ENCODE measurements at places on chromosomes 5 and 9. TPM values are rescaled to one million over a fixed set of nuclear protein-coding genes. Genes with fewer than 3 reads are reported as not detected.

- DNase-seq: no peak
Observed at GRCh38 chr9:70485273-70485858, 70.9 kb upstream of the KLF9 start.

DNA sequence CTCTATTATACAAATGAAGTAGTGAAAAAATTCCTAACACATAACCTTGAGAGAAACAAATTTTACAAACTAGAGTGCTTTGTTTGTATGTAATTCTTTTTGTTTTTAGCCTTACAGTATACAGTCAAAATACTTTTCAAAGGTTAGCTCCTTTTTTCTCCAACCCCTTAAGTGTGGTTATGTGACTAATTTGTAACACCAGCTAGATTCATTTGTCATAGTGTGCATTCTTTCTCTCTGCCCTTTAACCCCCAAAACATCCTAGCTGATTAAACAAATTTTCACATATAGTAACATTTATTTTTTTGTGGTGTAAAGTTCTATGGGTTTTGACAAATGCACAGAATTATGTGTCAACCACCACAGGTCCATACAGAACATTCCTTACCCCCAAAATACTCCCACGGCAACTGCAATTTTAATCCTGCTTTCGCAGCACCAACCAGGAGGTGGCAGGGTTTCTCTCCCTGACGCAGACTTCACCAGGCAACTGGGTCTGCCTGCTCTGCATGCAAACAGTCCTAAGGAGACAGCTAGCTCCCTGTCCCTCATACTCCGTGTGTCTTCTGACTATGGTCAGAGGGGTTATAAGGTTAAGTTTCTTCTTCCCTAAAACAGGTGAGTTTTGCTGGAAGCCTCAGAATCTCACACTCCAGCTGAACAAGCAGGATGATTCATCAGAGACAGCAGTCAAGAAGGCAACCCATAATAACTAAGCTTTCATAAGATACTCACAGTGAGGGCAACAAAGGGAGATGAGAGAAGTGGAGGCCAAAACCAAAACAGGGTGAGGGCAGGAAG lies 44.5 kb upstream of the NR5A1 start:
- peak; percentile 64 for DNase-seq

DNA sequence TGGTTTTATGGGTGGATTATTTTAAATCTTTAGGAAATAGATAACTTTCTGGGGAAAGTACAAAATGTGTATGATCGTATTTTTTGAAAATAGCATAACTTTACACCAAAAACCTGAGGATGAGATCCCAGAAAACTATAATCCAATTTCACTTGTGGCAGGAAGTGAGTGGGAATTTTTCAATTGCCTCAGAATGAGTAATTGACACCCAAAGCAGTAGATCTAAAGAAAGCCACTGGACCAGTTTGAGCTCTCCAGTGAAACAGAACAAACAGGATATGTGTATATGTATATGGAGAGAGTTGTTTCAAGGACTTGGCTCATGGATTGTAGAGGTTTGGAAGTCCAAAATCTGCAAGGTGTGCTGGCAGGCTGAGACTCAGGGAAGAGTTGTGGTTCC lies 109.2 kb upstream of the SHB start:
- no peak for DNase-seq

DNA sequence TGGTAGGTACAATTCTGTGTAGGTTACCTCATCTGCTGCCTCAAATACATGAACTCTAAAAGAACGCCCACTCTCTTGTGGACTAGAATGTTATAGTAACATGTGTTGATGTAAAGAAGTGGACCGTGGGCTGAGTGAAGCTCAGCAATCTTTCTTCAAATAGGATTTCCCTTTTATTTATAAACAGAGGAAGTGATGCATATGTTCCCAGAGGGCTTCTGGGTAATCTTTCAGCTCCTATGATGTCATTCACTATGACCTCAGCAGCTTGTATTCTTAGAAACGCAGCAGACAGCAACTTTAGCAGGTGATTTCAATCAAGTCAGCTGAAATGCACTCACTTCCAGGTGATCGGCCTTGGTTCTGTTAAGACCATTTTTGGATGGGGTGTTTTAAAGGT lies 14.4 kb downstream of the F2RL2 start:
- no peak for DNase-seq

GRCh38 chr5:60184606-60185005 lies 291.1 kb upstream of the PDE4D start:
- DNase-seq: peak; percentile 89

- DNase-seq: no peak
Observed at GRCh38 chr9:136949239-136949816, 2.7 kb upstream of the LCN12 start.

- no peak for DNase-seq
Observed at GRCh38 chr5:110965773-110966581, 105.5 kb upstream of the TSLP start.

DNA sequence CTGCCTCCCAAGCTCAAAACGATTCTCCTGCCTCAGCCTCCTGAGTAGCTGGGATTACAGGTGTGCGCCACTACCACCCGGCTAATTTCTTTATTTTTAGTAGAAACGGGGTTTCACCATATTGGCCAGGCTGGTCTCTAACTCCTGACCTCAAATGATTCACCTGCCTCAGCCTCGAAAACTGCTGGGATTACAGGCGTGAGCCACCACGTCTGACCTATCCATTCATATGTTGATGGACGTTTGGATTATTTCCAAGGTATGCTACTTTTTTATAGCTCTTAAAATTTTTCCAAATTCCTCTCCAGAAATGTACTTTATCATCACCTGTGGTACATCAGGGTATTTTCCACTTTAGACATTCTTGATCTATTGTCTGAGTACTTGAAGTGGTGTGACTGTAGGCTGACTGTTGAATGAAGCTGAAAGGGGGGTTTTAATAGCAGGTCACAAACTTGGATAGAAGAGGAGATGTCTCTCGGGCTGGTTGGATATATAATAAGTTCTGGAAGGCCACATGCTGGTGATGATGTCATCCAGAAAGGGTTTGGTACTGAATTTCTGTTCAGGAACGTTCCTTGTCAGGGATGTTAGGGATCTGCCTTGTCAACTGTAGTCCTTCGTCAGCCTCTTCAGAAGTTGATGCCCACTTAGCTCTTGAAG lies 7.4 kb downstream of the CTNNA1 start:
- DNase-seq: no peak

DNA sequence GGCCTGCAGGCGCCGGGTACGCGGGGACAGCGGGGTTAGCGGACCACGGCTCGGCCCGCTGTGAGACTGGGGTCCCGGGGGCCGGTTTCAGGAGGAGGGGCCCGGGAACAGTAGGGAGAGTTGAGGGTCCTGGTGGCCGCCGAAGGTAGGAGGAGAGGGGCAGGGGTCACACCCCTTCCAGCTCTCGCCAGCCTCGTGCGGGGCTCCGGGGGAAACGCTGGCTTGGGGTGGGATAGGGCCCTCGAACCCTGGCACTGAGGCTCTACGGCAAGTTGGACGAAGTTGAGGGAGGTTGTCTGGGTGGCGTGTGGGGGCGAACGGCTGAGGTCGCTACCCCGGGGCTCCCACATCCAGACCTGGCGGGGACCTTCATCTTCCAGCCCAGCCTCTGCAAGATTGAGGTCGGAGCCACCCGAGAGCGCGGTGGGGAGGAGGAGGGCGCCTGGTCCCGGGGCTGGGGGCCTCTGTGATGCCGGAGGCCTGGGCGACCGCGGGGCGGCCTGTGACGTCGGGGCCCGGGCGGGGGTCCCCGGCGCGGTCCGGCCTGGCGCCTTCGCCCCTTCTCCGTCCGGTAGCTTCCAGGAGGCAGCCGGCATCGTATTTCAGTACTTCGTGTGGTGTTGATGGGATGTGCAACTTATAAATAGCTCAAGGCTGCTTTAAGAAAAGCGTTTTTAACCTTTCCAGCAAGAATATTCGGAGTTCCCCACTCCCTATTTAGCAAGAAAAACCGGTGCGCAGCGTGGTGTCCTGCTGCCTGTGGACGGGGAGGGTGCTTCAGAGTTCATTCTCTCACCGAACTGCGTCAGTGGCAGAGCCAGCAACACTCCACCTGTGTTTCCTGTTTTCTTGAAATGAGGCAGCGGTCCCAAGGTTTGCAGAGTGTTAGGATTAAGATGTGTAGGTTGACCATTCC lies 902 bp downstream of the HABP4 start:
- DNase-seq: peak; percentile 30

- DNase-seq: no peak
Observed at GRCh38 chr9:108812396-108813025, 43.3 kb downstream of the ACTL7B start.

- DNase-seq: no peak
Observed at GRCh38 chr9:101027733-101028345, 688 bp upstream of the PLPPR1 start.

- no peak for DNase-seq
Observed at GRCh38 chr5:151528153-151528552, 63.0 kb downstream of the FAT2 start.

RGMB gene
- 41.2 TPM for total RNA-seq

N4BP3 gene
- total RNA-seq: 45.8 TPM

IL4 gene
- total RNA-seq: not detected

FOXE1 gene
- total RNA-seq: not detected

CSF1R gene
- 0.06 TPM for total RNA-seq

KIF12 gene
- total RNA-seq: 0.13 TPM
